Right forelimb (tissue), 1 donor: ENCODE measurements at places on chromosomes 13 and 19.
A peak's percentile ranks its signal among the peaks of the same experiment; 100 is the strongest.

- DNase-seq, result no peak
Measured at GRCh38 chr19:46042252-46042883, 1.6 kb upstream of the IGFL4 start.

DNA sequence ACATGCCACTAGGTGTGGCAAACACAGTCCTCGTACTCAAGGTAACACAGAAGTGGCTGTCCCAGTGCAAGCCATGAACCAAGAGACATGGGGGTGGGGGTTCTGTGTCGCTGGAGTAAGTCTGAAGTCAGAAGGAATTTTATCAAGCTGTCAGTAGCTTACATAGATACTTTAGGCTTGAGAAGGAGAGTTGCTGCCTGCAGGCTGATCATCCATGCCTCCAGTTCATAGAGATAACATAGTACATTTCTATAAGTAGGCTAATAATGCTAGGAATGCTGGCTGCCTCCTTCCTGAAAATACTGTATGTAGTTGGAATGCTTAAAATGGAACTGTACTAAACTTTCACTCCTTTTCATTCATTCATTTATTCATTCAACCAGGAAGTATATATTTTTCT, 70.1 kb downstream of the CAB39L start:
- no peak for DNase-seq

- DNase-seq, result no peak
Measured at GRCh38 chr13:101204270-101205020, 211.9 kb downstream of the NALCN start.

- DNase-seq, result no peak
Measured at GRCh38 chr13:23175920-23176319, 4.9 kb upstream of the SGCG start.

DNA sequence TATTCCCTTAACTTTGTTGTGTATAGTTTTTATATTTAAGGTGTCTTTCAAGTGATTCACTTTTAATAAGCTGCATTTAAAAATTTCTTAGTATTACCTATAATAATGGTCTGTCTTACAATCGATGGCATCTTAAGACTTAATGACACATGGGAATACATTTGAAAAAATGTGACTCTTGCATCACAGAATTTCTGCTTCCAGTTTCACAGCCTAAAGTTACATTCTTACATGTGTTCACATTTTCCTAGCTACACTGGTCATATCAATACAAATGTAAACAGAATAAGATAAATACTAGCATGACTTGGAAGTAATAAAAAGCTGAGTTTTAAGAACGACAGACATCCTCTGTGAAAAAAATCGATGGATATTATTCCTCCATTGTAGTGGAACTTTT, 1597.1 kb upstream of the MIR17HG start:
- DNase-seq, result no peak

- DNase-seq, result no peak
Measured at GRCh38 chr13:80217614-80218456, 123.1 kb downstream of the SPRY2 start.

- no peak for DNase-seq
Measured at GRCh38 chr19:14402332-14403144, 16.6 kb downstream of the DDX39A start.

GRCh38 chr19:43337737-43338136, 15.7 kb upstream of the CD177 start:
- DNase-seq, result no peak

- DNase-seq, result no peak
Measured at GRCh38 chr13:97986835-97987234, 33.4 kb downstream of the IPO5 start.

GRCh38 chr13:112761701-112762689, 72.2 kb downstream of the ATP11A start:
- DNase-seq, result no peak

DNA sequence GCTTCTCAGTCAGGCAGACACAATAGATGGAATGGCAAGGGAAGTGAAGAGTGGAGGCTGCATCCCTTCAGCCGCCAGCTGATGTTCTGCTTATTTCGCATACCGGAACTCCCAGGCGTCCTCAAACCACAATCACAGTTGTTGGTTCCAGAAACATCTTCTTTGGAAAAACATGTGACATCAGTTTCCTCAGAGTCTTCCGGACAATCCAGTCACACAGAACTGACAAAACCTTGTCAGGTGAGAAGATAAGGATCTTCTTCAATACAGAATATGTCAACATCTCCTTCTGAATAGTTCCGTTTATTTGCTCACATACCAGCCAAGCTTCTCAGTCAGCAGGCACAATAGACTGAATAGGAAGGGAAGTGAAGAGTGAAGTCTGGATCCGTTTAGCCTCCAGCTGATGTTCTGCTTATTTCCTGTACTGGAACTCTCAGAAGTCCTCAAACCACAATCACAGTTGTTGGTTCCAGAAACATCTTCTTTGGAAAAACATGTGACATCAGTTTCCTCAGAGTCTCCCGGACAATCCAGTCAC, 45.1 kb upstream of the CEACAM21 start:
- DNase-seq, result no peak

- no peak for DNase-seq
Measured at GRCh38 chr13:75959861-75960481, 323.8 kb downstream of the LMO7 start.

GRCh38 chr13:35347679-35348205, 128.7 kb downstream of the MAB21L1 start:
- no peak for DNase-seq

DNA sequence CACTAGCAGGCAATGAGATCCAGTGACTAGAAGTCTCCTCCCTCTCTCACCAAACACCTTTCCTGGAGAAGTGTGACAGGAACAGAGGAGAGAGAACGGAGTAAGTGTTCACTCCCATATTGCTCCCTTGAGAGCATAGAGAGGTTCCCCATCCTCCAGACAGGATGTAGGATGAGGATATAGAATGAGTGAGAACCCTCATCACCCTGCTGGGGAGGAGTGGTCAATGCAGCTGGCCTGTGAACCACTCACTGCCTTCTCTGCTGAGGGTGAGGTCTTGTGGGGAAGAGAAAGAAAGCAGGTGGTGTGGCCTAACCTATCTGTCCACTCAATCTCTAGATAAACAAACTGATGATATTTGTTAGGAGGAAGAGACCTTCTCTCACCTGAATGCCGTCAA, 386.6 kb downstream of the PCDH20 start:
- no peak for DNase-seq

DNA sequence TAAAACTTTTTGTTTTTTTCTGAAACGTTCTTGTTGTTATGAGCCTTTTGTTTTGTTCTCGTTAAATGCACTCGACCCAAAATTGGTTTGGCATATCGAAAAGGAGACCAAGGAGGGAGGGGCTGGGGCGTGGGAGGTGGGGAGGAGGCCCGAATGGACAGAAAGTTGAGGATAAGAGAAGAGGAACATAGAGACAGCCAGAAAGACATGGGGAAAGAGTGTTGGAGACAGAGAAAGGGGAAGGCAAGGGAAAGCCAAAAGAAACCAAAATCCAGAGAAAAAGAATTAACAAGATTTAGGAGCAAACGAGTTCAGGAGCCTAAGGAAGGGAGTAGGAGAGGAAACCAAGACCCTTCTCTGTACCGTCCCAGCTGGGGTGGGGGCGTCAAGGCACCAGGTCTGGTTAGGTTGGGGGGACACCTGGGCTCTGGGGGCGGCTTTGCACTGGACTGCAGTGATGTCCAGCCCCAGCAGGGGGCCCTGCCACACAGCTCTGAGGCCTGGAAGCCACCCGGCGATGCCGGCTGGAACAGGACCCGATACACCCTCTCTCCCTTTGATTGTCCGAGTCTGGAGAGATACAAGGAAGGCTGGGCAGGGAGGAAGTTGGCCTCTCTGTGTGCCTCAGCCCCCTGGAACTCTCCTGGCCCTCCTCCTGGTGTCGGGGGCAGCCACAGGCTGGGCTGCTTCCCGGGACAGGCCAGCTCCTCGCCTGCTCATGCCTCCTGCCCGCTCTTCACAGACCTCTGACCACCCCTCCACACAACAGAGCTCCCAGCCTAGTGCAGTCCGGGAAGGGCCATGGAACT, 11.6 kb upstream of the ASF1B start:
- DNase-seq, result peak; percentile 85

DNA sequence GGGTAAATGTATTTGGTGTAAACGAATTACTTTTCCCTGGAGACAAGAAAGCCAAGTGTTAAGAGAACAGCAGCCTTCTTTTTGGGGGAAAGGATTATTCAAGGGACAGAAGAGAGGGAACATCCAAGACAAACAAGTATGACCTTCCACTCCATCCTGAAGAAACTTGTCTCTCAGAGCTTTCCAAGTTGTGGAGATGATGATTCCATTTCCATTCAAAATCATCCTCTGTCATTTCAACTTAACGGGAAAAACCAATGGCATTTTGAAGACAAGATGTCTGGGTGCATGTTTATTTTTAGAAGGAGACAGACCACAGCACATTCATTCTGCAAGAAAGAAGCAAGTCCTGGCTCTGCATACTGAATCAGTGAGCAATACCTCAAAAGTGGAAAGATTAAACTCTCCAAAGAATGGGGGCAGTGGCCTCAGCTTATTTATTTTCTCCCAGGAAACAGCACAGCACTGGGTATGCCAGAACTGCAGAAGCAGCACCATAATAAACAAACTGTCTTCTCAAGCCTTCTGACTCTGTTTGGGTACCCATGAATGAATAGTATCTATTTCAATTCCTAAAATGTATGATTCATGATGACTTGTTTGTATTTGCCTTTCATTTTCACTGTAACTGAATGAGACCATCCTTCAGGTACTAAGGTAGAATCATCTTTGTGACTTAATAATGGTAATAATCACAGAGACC, 541.0 kb downstream of the RFC3 start:
- no peak for DNase-seq

- DNase-seq, result no peak
Measured at GRCh38 chr13:50422181-50423148, 407.2 kb downstream of the KCNRG start.

- DNase-seq, result no peak
Measured at GRCh38 chr13:41065078-41065477, 3.8 kb downstream of the WBP4 start.

GRCh38 chr19:35644987-35645679, 3.0 kb upstream of the COX6B1 start:
- peak; percentile 81 for DNase-seq

DNA sequence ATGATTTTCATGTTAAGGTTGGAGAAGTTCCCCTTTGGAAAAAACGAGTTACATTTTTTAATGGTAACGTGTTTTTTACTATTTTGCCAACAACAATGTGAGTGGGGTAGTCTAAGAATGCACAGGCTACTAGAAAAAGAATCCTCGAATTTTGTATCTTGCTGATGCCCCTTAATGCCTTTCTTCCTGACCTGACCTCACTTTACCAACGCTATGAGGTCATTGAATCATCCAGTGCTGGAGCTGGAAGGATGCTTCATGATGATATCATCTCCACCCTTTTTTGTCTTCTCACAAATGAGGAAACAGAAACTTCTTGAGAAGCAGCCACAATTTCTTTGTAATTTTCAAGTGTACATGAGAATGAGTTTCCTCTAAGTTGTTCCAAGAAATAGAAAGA, 8.2 kb upstream of the UBL3 start:
- no peak for DNase-seq

DNA sequence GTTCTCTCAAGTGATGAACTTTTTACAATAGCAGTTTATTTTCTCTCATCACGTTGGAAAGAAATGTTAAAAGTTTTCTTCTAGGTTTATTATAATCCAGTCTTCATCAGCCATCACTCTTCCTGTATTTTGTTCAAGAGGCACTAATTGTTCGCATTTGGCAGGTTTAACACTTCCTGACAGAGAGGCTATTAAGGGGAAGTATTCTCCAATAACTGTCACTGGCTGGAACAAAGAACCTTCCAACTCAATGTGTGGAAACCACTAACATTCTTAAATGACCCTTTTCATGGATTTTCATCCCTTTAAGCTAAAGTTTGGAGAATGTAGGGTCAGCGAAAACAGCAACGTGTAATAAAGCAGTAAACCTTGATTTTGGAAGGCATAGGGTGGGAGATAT, 145.1 kb downstream of the PCCA start:
- DNase-seq, result no peak

DNA sequence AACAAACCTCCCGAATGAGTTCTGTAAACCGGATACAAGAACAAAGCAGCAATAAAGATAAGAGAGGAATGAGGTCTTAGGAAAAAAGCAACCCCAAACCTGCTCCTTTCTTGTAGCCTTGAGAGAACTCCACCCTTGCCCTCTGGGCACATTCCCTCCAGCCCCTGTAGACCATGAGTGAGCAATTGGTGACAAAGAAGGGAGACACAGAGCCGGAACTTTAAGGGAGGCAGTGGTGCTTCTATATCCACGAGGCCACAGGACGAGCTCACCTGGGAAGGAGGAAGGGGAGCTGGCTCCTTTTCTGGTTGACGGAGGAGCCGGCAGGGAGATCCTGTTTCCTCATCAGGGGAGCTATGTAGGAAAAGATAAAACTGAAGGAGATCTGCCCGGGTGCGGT, 13.0 kb downstream of the BRME1 start:
- DNase-seq, result no peak

DNA sequence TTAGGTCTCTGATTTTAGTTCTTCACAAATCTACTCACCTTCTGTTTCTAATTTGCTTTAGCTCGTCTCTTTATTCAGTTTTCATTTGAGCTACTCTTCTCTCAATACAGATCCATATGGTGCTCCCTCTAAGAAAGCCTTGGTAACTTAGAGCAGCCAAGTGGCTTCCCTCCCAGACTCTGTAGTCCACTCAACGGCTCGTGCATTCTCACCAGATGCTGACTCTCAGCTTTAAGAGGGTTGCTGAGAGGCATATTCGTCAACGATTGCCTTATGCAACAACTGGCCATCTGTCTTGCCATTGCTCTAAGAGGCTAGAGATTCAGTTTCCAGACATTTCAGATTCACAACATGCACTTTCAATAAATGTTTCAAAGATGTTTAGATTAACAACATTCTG, 785.8 kb upstream of the SLC10A2 start:
- no peak for DNase-seq

DNA sequence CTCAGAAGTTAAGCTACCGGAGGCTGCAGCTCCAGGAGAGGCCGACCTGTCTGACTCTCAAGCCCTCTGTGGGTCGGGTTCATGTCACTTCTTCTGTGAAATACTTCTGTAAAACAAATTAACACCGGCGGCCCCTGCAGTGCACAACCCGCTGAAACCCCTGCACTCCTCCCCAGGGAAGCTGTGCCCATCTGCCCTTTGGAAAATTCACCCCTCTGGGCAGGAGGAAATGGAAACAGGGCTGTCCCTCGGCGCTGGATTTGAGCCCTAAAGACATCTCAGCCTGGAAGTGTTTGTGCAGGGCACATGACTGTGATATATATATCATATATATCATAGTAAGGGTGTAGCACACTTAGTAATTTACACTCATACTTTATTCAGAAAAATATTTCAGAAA, 415.3 kb downstream of the IRS2 start:
- DNase-seq, result no peak

GRCh38 chr19:15253061-15253460, 20.8 kb upstream of the EPHX3 start:
- DNase-seq, result no peak

- DNase-seq, result no peak
Measured at GRCh38 chr13:110010404-110011138, 224.2 kb upstream of the IRS2 start.
